Activated CD4-positive, alpha-beta T cell treated with anti-CD3 and anti-CD28 coated beads for 36 hours (primary cell): ENCODE measurements at places on chromosomes 4 and X. TPM values are rescaled to one million over a fixed set of nuclear protein-coding genes. Genes with fewer than 3 reads are reported as not detected.

The TLR3 gene
- not detected for total RNA-seq

DNA sequence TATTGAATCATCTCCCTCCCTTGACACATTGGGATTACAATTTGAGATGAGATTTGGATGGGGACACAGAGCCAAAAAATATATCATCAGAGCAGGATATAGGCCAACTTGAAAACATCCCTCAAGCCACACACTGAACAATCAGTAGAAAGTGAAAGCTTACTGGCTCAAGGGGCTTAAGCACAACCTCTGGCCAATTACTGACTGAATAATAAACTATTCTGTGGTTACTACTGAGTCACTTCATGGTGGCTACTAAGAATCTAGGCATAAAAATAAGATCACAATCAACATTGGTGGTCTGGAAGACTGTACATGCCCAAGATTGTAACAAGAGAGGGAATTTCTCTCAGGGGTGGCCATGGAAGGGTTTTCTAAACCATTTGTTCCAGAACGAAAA is 27.4 kb upstream of the GPR174 start:
- H3K36me3 ChIP-seq: peaks cover 19% of the 10 kb centered on the region
- H3K27ac ChIP-seq: no peak overlapping the region
- H3K27me3 ChIP-seq: no peaks in the 10 kb centered on the region

DNA sequence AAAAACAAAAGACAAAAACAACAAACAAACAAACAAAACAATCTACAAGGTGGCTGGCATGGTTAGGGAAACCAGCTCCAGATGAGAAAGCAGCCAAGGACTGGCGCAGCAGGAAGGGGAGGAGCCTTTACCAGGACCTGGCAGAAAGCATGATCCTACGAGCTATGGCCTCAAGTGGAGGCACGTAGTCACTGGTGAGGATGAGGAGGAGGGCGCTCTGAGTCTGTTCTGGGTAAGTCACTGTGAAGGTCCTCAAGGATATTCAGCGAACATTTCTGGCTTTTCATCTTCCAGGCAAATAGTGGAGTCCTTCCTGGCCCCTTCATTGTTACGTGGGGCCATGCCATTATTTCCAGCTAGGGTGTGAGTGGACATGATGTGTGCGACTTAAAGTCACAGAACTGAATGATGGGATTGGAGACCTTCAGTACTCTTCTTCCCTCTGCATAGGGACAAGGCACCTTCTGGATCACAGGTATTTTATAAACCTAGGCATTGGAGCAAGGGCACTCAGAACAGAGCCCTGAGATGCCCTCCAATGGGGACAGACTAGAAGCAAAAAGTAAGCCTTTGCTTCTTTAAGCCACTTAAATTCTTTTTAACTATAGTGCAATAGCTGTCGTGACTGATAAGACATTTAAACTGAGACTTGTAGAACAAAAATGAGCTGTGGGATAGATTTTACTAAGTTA is 771.3 kb downstream of the RAB28 start:
- H3K36me3 ChIP-seq: no peaks in the 10 kb centered on the region
- H3K4me1 ChIP-seq: no peaks in the 10 kb centered on the region
- no peak overlapping the region for H3K4me3 ChIP-seq
- H3K27ac ChIP-seq: no peak overlapping the region
- peak; percentile 30 for DNase-seq

The TGIF2LX gene
- not detected for total RNA-seq

DNA sequence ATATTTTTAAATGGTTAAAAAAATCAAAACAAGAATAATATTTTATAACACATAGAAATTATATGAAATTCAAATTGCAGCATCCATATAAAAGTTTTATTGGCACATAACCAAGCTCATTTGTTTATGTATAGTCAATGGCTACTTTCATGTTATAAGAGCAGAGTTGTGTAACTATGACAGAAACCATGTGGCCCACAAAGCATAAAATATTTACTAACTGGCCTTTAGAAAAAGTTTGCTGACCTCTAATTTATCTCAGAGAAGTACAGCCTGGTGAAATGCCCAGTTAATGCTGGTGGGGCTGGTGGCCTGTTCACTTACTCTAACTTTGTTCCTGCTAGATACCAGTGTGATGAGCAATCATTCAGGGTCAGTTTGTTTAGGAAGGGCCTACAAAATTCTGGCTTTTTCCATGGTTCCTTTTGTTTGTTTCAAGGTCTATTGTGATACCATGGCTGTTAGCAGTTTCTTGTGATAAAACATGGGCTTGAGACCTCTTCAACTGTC is 104.6 kb downstream of the PPP1R2C start:
- H3K4me3 ChIP-seq: no peak overlapping the region
- no peaks in the 10 kb centered on the region for H3K36me3 ChIP-seq
- H3K4me1 ChIP-seq: no peaks in the 10 kb centered on the region
- DNase-seq: no peak
- H3K27me3 ChIP-seq: no peaks in the 10 kb centered on the region

The FRG2 gene
- total RNA-seq: not detected

GRCh38 chr4:37682701-37683401 is 3.3 kb downstream of the RELL1 start:
- peak overlapping the region; percentile 52 for H3K27ac ChIP-seq
- H3K27me3 ChIP-seq: no peaks in the 10 kb centered on the region
- peaks cover 44% of the 10 kb centered on the region for H3K4me1 ChIP-seq
- DNase-seq: no peak
- H3K4me3 ChIP-seq: no peak overlapping the region
- H3K36me3 ChIP-seq: peaks cover 5% of the 10 kb centered on the region

GRCh38 chrX:25207803-25208475 is 192.2 kb upstream of the ARX start:
- DNase-seq: no peak
- H3K4me3 ChIP-seq: no peak overlapping the region
- no peaks in the 10 kb centered on the region for H3K36me3 ChIP-seq
- H3K27me3 ChIP-seq: no peaks in the 10 kb centered on the region

- H3K4me1 ChIP-seq: peaks cover 12% of the 10 kb centered on the region
Measured at GRCh38 chr4:40763228-40763716, 13.5 kb downstream of the NSUN7 start.

GRCh38 chrX:137587151-137587550 is 21.2 kb downstream of the ZIC3 start:
- H3K4me1 ChIP-seq: no peaks in the 10 kb centered on the region
- DNase-seq: no peak
- H3K27me3 ChIP-seq: peaks cover 9% of the 10 kb centered on the region
- no peak overlapping the region for H3K4me3 ChIP-seq
- H3K27ac ChIP-seq: no peak overlapping the region

The CXCL3 gene
- total RNA-seq: not detected

The GAGE12E gene
- not detected for total RNA-seq

The NEXMIF gene
- total RNA-seq: 0.37 TPM

The PHKA1 gene
- 8.7 TPM for total RNA-seq

The PDZD4 gene
- total RNA-seq: 4.3 TPM

GRCh38 chr4:169271692-169272007 is 894 bp upstream of the SH3RF1 start:
- peaks cover 4% of the 10 kb centered on the region for H3K4me1 ChIP-seq
- H3K27me3 ChIP-seq: peaks cover 55% of the 10 kb centered on the region
- H3K36me3 ChIP-seq: no peaks in the 10 kb centered on the region

GRCh38 chr4:170025523-170026252 is 507 bp downstream of the MFAP3L start:
- peak overlapping the region; percentile 71 for H3K4me3 ChIP-seq
- H3K27me3 ChIP-seq: peaks cover 15% of the 10 kb centered on the region
- DNase-seq: peak; percentile 35
- H3K4me1 ChIP-seq: peaks cover 10% of the 10 kb centered on the region

The BTC gene
- not detected for total RNA-seq

DNA sequence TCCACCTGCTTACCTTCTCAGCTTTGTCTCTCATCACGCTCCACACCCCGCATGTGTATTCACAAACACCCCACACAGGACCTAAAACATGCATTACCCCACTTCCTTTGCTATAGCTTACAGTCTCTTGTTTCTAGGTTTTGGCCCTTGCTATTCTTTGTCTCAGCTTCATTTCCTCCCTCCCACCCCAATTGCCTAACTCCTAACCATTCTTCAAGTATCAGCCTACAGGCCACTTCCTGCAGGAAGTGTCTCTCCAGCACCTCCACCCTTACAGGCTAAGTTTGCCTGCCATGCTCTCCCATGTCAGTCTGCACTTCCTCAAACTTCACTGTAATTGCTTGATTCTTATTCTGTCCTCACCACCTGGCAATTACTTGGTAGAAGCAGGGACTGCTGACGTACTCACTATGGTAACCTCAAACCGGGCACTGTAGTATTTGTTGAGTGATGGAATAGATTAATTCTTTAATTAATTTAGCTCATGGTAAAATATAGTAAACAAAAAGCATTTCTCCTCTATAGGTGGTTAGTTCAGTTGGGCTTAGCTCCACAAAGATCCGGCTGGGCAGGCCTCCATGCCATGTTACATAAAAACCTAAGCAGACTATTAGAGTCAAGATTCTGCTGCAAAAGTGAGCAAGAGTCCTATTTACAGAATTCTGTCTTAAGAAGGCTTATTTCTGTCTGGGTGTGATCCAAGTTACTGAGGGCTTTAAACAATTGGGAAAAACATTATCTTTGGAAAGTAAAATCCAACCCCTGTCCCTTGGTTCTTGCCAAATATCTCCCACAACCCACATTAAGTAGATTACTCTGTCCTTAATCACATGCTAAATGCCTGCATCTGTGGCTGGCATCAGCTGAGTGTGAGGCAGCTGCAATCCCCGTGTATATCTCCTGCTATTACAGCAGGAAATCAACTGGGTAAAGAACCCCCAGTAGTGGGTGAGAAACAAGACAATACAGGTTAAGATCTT is 124.7 kb upstream of the CPEB2 start:
- H3K36me3 ChIP-seq: no peaks in the 10 kb centered on the region
- no peak overlapping the region for H3K27ac ChIP-seq
- H3K4me1 ChIP-seq: peaks cover 18% of the 10 kb centered on the region
- H3K4me3 ChIP-seq: no peak overlapping the region
- no peaks in the 10 kb centered on the region for H3K27me3 ChIP-seq

The F8A2 gene
- total RNA-seq: not detected

DNA sequence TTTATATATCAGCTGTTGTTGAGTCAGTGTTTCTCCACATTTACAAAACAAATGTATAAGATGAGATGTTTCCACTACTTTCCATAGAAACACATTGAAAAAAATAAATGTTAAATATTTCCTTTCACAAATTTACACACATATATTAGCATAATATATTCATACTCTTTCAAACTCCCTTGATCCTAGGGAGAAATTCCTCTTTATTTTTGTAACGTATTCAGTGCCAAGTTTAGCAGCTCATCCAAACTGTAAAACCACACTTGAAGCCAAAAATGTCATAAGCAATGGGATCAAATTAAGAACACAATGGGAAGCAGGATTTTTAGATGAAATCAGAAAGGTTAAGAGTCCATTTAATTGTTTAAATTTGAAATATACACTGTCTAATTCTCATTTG is 381.1 kb upstream of the MAD2L1 start:
- H3K27me3 ChIP-seq: peaks cover 10% of the 10 kb centered on the region
- H3K27ac ChIP-seq: no peak overlapping the region
- DNase-seq: no peak

- peak overlapping the region; percentile 27 for H3K27ac ChIP-seq
- no peaks in the 10 kb centered on the region for H3K27me3 ChIP-seq
- no peak for DNase-seq
- peaks cover 41% of the 10 kb centered on the region for H3K36me3 ChIP-seq
- H3K4me3 ChIP-seq: no peak overlapping the region
Measured at GRCh38 chrX:1488141-1488540, 35.4 kb upstream of the ASMTL start.

The UBE2A gene
- 49.2 TPM for total RNA-seq

The HSFX2 gene
- not detected for total RNA-seq

DNA sequence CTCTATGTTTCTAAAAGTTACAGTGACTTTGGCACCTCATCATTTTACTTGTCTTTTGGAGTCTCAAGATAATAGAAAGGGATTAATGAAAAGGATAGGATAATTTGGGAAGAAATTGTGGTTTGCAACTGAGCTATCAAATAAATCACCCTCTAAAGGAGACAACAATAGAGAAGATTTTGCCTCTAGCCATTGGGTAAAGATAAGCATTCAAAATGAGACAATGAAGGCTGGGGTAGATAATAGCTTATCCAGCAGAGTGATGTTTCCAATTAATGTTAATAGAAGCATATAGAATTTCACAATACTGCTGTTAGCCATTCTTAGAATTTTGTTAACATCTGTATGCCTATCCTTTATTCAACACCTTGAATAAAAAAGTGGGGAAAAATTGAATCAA is 1177.6 kb downstream of the ADGRL3 start:
- H3K27ac ChIP-seq: no peak overlapping the region
- DNase-seq: no peak
- H3K36me3 ChIP-seq: no peaks in the 10 kb centered on the region
- H3K4me3 ChIP-seq: no peak overlapping the region
- H3K27me3 ChIP-seq: no peaks in the 10 kb centered on the region

The FSTL5 gene
- total RNA-seq: not detected

GRCh38 chrX:23908219-23909004 is 606 bp downstream of the CXorf58 start:
- peaks cover 18% of the 10 kb centered on the region for H3K4me1 ChIP-seq
- peak; percentile 22 for DNase-seq
- H3K27ac ChIP-seq: peak overlapping the region; percentile 83
- H3K36me3 ChIP-seq: no peaks in the 10 kb centered on the region
- H3K27me3 ChIP-seq: no peaks in the 10 kb centered on the region
